GM04503 (cell line): ENCODE measurements at places on chromosomes 5 and 9.

- no peak for DNase-seq
Measured at GRCh38 chr5:139975306-139975705, 67.8 kb downstream of the NRG2 start.

GRCh38 chr5:97544678-97545077 is 361.6 kb upstream of the RIOK2 start:
- no peak for DNase-seq

GRCh38 chr9:111108946-111109345 is 70.7 kb upstream of the LPAR1 start:
- peak; percentile 93 for DNase-seq

DNA sequence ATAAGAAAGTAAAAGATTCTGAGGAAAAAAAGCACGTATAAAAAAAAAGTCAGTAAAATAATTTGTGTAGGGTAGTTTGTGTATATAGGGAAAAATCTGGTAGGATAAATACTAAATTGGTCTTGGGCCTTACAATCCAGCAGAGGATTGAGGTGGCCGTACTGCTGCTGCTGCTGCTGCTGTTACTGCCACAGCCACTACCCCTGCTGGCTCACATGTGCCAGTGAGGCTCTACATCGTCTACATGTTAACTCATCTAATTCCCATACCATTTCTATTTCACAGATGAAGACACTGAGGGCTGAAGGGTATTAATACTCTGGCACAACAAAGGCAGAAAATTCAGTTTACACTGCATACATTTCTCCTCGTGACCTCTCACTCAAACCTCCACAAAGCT is 928.5 kb downstream of the TLE4 start:
- DNase-seq, result no peak

- no peak for DNase-seq
Measured at GRCh38 chr5:102600964-102601363, 102.2 kb upstream of the SLCO6A1 start.
